ENCODE measurements at places on chromosomes 6 and 20. TPM values are rescaled to one million over a fixed set of nuclear protein-coding genes. Genes with fewer than 3 reads are reported as not detected.

NKAPL gene
- total RNA-seq: 30.1 TPM

TEAD3 gene
- total RNA-seq: 10.6 TPM

DDX43 gene
- 26.0 TPM for total RNA-seq

- no peak for DNase-seq
- H3K4me1 ChIP-seq: no peaks in the 10 kb centered on the region
- no peak overlapping the region for H3K27ac ChIP-seq
- H3K36me3 ChIP-seq: no peaks in the 10 kb centered on the region
- no peak overlapping the region for H3K4me3 ChIP-seq
Measured at GRCh38 chr20:8212286-8212685, 80.2 kb downstream of the PLCB1 start.

DNA sequence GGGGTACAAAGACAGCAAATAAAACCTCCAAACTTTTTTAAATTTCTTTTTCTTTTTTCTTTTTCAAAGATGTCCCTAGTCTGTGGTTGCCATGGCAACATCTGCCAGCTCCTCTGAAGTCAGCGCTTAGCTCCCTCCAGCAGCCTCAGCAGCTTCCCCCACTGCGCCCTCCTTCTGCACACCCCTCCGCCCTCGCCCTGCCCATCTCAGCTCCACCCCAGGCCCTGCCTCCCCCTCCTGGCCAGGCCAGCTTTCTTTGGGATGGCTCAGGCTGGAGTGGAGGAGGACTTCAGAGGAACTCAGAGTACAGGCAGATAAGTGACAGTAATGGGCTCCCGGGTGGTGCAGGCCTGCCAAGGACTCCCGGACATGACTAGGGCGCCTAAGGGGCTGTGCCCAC, 104.6 kb downstream of the LRFN2 start:
- no peaks in the 10 kb centered on the region for H3K27me3 ChIP-seq
- no peaks in the 10 kb centered on the region for H3K36me3 ChIP-seq
- DNase-seq: peak; percentile 89

- no peaks in the 10 kb centered on the region for H3K36me3 ChIP-seq
- DNase-seq: no peak
- no peaks in the 10 kb centered on the region for H3K4me1 ChIP-seq
- H3K27me3 ChIP-seq: no peaks in the 10 kb centered on the region
- H3K4me3 ChIP-seq: no peak overlapping the region
- no peak overlapping the region for H3K27ac ChIP-seq
Measured at GRCh38 chr6:5278047-5278446, 16.7 kb downstream of the FARS2 start.

DNA sequence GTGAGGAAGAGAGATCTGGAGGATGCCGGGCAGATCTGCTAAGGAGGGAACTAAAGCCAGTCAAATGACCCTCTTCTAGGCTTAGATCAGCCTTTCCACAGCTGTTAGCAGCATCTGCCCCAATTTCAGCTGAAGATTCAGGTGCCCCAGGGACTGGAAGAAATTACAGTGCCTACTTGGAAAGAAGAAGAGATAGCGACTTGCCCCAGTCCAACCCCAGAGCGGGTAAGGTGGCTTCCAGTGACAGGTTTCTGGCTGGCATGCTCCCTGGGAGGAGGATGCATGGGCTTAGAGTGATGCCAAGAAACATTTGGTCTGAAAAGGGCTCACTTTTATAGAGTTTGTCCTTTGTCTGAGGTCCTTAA, 620 bp downstream of the TJAP1 start:
- no peaks in the 10 kb centered on the region for H3K27me3 ChIP-seq
- DNase-seq: no peak
- H3K36me3 ChIP-seq: no peaks in the 10 kb centered on the region

DNA sequence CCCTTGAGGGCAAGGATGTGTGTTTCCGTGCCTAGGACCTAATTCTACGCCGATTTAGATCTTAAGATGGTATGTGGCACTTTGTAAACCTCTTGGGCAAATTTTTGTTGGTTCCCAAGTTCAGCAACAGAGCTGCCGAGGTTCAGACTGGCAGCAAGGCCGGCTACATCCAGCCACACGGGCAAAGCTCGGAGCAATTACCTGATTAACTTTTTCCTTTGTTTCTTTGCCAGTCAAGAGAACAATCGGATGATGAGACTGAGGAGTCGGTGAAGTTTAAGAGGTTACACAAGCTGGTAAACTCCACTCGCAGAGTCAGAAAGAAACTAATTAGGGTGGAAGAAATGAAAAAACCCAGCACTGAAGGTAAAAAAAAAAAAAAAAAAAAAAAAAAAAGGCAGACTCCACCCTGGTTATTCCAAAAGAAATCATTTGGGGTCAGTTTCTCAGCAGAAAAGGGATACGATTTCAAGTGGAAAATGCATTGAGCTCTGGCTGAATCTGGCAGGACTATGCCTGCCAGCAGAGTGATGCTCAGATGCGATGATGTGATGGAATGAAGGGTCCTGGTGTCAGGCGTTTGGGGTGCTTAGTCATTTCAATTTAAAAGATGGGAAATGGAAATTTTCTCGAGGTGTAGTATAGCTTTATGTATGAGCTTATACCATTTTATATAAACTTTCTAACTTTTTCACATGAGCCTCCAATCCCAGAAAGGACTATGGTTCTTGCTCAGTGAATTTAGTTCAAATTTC, 171.6 kb downstream of the SASH1 start:
- H3K4me1 ChIP-seq: peaks cover 4% of the 10 kb centered on the region
- no peaks in the 10 kb centered on the region for H3K27me3 ChIP-seq
- DNase-seq: no peak
- H3K4me3 ChIP-seq: no peak overlapping the region

GRCh38 chr20:59047938-59048680, 5.5 kb upstream of the PRELID3B start:
- H3K4me3 ChIP-seq: no peak overlapping the region
- H3K4me1 ChIP-seq: peaks cover 3% of the 10 kb centered on the region
- no peak for DNase-seq

DNA sequence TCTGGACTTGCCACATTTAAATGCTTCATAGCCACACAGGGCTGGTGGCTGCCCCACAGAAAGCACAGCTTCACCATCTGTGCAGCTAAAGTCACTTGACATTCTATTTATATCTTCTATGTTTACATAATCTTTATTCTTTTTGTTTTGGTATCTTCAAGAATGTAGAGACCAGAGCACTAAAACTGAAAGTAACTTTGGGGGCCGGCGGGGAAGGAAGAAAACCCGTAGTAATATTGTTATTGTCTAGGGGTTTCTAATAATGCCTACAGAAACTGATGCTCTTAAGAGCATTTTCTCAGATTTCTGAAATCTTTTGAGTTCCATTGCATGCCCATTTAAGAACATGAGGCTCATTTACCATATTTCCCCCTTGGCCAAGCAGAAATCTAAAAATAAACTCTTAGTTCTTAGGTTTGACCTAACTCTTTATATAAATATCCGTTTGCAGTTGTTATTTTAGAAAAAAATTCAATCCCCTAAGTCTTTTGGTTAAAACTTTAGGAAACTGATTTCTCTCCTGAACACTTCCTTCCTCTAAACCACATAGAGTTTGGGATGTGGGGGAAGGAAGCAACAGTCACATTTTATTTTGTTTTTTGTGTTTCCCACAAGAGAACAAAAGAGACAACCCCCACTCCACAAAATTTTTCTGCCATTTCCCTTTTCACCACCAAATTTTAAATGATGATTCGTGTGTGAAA, 207.6 kb downstream of the OGFRL1 start:
- no peaks in the 10 kb centered on the region for H3K36me3 ChIP-seq
- H3K4me3 ChIP-seq: no peak overlapping the region
- no peaks in the 10 kb centered on the region for H3K27me3 ChIP-seq
- no peaks in the 10 kb centered on the region for H3K4me1 ChIP-seq
- no peak for DNase-seq

DNA sequence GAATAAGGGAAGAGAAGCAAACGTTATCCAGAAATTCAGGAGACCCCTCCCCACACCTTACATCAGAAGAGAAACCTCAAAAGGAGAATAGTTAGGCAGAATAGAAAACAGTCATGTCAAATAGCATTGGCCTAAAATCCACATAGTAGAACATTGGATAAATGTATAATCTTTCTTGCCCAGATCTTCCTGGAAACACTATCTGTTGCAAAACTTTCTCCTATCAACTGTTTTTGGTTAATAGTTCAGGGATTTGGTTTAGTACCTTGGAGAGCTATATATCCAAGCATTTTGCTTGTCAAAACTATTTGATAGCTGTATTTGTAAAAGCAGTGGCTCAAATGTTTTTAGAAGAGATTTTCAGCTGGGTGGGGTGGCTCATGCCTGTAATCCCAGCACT, 74.3 kb upstream of the PHACTR2 start:
- DNase-seq: no peak
- no peaks in the 10 kb centered on the region for H3K27me3 ChIP-seq
- no peak overlapping the region for H3K4me3 ChIP-seq
- no peaks in the 10 kb centered on the region for H3K36me3 ChIP-seq
- H3K4me1 ChIP-seq: peaks cover 3% of the 10 kb centered on the region

DNA sequence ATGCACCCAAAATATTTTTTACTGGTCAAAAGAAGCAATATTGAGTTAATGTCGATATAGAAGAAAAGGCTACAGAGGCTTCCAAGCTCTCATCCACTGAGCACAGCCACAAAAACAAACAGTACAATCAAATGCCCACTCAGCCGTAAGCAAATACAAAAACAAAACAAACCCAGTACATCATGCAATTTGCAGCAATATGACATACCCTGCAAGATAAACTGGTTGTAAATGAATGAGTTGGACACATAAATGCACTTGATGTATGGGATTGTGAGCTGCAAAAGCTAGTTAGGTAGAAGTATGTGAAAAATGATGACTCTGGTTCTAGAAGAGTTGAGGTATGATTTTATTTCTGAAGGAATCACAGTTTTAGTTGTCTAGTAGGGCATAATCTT, 83.9 kb downstream of the SESN1 start:
- peak overlapping the region; percentile 90 for H3K4me3 ChIP-seq
- peaks cover 45% of the 10 kb centered on the region for H3K4me1 ChIP-seq
- peak overlapping the region; percentile 97 for H3K27ac ChIP-seq
- no peaks in the 10 kb centered on the region for H3K36me3 ChIP-seq

GRCh38 chr6:149044528-149044927, 273.0 kb upstream of the TAB2 start:
- no peaks in the 10 kb centered on the region for H3K36me3 ChIP-seq
- no peaks in the 10 kb centered on the region for H3K27me3 ChIP-seq
- no peaks in the 10 kb centered on the region for H3K4me1 ChIP-seq

- H3K27ac ChIP-seq: no peak overlapping the region
- DNase-seq: no peak
- no peaks in the 10 kb centered on the region for H3K27me3 ChIP-seq
- H3K4me3 ChIP-seq: no peak overlapping the region
Measured at GRCh38 chr6:114151064-114151690, 180.2 kb upstream of the HDAC2 start.

- no peak for DNase-seq
- H3K27me3 ChIP-seq: no peaks in the 10 kb centered on the region
- no peak overlapping the region for H3K27ac ChIP-seq
- H3K36me3 ChIP-seq: no peaks in the 10 kb centered on the region
- no peak overlapping the region for H3K4me3 ChIP-seq
- no peaks in the 10 kb centered on the region for H3K4me1 ChIP-seq
Measured at GRCh38 chr6:129022011-129022553, 139.1 kb downstream of the LAMA2 start.

GRCh38 chr20:54103762-54104600, 33.6 kb upstream of the BCAS1 start:
- no peaks in the 10 kb centered on the region for H3K4me1 ChIP-seq
- H3K27ac ChIP-seq: no peak overlapping the region
- H3K4me3 ChIP-seq: no peak overlapping the region
- DNase-seq: no peak
- no peaks in the 10 kb centered on the region for H3K27me3 ChIP-seq

DNA sequence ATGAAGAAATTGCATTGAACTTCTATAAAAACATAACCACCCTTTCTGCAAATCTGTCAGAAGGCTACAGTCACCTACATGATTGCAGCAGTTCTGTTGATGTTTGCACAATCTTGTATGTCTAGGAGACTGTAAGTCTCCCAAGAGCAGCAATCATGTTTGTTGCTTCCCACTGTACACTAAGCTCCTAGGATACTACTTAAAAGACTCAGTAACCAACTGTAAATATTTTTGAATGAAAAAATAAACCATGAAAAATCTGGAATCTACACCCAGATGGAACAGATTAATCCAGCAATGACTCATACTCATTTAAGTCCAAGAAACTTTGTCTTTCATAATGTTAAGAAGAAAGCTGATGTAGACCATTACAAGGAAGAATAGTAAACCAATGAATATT, 168.5 kb upstream of the ATXN1 start:
- no peak for DNase-seq
- no peak overlapping the region for H3K4me3 ChIP-seq
- H3K36me3 ChIP-seq: no peaks in the 10 kb centered on the region
- H3K27me3 ChIP-seq: no peaks in the 10 kb centered on the region

DNA sequence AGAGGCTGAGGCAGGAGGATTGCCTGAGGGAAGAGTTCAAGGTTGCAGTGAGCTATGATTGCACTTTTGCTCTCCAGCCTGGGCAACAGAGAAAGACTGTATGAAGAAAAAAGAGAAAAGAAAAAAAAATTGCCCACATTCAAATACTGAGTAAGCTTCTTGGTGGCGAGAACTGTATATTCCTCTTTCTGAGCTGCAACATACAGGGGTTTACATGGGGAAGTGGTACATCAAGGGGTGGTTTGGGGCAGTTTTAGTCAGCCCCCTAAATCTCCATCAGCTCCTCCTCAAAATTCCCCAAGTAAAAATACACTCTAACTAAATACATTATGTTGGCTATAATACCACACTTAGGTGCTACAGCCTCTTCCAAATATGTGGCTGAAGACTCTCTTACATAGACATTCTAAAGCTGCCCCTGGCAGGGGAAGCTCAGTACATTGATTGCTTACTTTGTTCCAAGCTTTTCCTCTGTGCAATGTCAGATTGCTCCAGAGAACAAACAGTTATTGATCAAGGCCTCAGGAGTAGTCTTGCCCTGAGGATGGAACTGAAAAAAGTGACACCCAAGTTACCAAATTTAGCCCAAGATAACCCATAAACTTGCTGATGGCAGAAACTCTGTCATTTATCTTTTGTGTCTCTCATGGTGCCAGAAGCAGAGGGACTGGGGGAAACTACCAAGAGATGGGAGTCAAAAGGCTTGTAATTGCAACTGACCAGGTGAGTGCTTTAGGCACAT, 107.4 kb upstream of the RIPOR2 start:
- no peaks in the 10 kb centered on the region for H3K4me1 ChIP-seq
- no peak overlapping the region for H3K4me3 ChIP-seq
- no peaks in the 10 kb centered on the region for H3K27me3 ChIP-seq

DNA sequence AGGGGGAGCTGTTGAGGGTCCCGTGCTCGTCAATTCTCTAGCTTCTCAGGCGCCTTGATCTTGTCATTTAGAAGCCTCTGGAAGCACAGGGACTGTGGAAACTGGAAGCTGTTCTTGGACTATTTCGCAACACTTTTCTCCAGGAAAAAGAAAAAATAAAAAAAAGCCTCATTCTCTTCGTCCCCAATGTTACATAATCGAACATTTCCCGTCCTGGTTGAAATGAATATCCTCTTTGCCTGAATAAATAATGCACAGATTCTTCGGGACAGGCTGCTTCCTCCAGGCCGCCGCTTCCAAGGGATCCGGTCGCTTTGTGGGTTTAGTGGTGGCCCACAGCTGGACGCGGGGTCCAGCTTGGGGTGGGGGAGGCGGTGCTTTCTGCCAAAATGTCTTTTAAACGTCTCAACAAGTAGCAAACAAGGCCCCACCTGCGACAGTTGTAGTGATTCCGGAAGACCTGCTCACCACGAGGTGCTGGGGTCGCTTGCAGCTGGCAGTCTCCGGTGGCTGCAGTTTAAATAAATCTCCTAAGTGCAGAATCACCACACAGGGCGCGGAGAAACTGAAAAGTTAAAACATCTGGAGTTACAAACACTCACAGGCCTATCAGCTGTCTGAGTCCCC, 125.9 kb upstream of the ESR1 start:
- peak; percentile 17 for DNase-seq
- no peaks in the 10 kb centered on the region for H3K4me1 ChIP-seq
- no peaks in the 10 kb centered on the region for H3K27me3 ChIP-seq

GRCh38 chr20:10075606-10076005, 40.8 kb downstream of the ANKEF1 start:
- H3K27ac ChIP-seq: no peak overlapping the region
- peaks cover 6% of the 10 kb centered on the region for H3K4me1 ChIP-seq
